ENCODE measurements at places on chromosomes 12 and 14.

DNA sequence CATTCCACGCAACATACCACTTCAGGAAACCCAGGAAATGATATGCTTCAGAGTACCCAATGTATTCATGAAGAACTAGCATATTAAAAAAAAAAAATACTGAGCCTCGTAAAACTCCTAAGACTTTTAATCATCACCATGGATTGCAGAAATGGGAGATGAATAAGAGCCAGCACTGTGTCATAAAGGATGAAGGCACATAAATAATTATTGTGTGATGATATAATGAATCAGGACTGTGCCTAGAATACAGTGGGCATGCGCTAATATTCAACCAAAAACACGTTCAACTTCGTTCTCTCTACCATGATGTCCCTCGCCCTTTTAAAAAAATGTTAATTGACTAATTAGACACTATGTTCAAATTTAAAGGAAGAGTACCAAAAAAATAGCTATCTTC lies 68.7 kb downstream of the CIT start:
- DNase-seq: no peak

GRCh38 chr14:54535126-54535525 lies 25.4 kb downstream of the CGRRF1 start:
- DNase-seq: no peak

- DNase-seq: peak; percentile 74
Measured at GRCh38 chr12:53006810-53007309, 604 bp downstream of the EIF4B start.

DNA sequence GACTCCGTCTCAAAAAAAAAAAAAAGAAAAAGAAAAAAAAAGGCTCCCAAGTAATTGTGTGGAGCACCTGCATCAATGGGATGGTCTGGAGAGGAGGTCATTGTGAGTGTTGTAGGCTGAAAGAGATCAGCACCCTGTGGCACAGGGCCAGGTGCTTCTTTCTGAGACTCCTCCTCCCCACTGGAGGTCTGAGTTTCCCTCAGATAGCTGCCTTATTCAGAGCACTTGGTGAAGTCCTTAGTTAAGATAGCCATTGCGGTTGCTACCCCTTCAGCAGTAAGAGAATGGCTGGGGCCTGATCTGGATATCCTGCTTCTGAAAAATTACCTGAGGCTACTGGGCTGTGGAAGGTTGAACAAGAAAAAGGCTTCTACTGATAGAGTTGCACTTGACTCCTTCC lies 69.8 kb downstream of the ANO6 start:
- DNase-seq: no peak

GRCh38 chr12:65779946-65780345 lies 44.3 kb upstream of the HMGA2 start:
- no peak for DNase-seq

DNA sequence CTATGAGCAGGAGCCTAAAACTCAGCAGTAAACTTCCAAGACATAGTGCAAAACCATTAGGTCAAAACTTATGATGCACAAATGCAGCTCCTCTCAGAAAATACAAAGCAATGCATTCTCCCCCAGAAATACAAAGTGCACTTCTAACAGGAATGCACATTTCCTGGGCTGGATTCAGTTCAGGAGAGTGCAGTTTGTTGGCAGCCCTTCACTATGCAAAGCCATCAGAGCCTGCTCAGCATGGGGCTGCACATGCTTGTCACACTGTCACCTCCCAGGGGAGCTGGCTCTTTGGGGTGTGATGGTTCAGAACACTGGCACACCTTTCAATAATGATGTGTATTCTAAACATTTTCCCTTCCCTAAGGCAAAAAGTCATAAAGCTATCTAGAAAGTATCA lies 110.4 kb downstream of the KCNK10 start:
- DNase-seq: peak; percentile 75
